Anterior cingulate cortex (tissue), 58 donors: ENCODE measurements at places on chromosomes 11 and 22.
A peak's percentile ranks its signal among the peaks of the same experiment; 100 is the strongest.

- DNase-seq, result no peak
Measured at GRCh38 chr11:3177931-3178330, 12.8 kb upstream of the OSBPL5 start.

DNA sequence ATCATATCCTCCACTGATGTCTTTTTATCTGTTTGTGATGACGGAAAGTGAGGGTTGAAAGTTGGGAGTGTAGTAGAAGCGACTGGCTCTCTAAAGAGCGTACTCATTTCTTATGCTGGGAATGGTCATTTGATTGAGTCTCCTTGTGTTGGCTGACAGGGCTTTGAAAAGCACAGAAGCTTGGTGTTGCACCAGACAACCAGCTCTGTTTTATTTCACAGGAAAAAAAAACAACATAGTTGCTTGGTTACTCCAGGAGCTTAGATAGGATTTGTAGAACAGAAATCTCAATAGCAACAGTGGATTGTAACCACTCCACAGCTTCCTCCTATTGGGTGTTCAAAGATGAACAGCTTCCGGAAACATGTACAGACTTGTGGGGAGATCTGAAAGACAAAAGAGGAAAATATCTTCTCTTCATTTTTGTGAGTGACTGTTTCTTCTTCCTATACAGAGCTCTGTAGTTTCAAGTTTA, 2.7 kb downstream of the RBM14 start:
- DNase-seq, result no peak

GRCh38 chr11:134634897-134635831, 223.1 kb upstream of the B3GAT1 start:
- peak; percentile 8 for DNase-seq

DNA sequence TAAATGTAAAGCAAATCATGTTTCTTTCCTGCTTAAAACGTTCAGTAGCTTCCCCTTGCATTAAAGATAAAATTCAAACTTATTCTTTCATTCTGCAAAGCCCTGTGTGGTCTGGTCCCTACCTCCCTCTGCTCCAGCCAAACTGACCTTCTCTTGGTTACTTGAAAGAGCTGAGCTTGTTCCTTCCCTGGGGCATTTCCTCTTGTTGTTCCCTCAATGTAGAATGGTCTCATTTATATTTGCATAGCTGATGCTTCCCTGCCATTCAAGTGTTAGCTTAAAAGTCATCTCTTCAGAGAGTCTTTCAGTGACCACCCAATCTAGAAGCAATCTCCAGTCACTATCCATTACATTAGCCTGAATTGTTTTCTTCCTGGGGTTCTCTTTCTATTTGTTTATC, 1618.5 kb upstream of the TENM4 start:
- DNase-seq, result no peak

GRCh38 chr11:21053466-21053865, 384.1 kb downstream of the NELL1 start:
- DNase-seq, result no peak

DNA sequence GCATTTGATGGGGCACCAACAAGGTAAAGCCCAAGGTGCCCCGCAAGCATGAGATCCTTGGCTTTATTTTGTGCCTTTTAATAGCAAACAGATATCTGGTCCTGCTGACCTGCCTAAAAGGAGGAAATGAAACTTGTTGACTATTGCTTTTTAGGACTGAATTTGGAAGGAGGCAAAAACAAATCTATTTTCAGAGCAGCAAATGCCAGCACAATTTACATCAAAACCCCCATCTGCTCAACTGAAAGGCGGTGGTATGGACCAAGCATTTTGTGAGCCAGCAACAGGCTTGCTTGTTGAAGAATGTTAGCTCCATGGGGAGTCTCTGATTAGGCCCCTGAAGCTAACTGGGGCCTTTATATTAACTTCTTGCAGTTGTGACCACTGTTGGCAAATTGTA, 192.6 kb upstream of the E2F8 start:
- DNase-seq, result no peak

GRCh38 chr11:116540645-116541304, 232.0 kb downstream of the BUD13 start:
- DNase-seq, result no peak

DNA sequence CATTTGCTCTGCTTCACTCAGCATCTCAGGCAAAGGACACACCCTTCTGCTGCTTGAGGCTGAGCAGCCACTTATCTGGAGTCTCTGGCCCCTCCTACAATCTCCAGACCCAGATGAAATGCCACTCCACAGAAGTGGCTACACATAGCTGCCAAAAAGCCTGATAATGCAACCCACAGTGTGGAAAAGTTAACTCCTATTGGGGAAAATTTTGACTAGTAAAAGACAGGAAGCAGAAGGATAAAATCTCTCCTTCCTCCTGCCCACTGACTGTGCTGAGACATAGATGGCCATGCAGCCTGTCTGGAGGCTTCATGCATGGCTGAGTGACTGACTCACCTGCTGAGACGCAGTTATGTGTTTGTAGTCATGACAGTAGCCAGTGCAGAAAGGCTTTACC, 92.3 kb upstream of the TEAD1 start:
- no peak for DNase-seq

GRCh38 chr22:46072981-46073682, 77.2 kb upstream of the PPARA start:
- DNase-seq, result no peak

- DNase-seq, result no peak
Measured at GRCh38 chr11:128201009-128201408, 386.3 kb downstream of the ETS1 start.
